ENCODE measurements at places on chromosomes 6 and 20.

GRCh38 chr6:90975741-90976140 lies 388.9 kb upstream of the MAP3K7 start:
- no peak for DNase-seq

GRCh38 chr6:15352220-15352619 lies 106.4 kb downstream of the JARID2 start:
- DNase-seq: no peak

DNA sequence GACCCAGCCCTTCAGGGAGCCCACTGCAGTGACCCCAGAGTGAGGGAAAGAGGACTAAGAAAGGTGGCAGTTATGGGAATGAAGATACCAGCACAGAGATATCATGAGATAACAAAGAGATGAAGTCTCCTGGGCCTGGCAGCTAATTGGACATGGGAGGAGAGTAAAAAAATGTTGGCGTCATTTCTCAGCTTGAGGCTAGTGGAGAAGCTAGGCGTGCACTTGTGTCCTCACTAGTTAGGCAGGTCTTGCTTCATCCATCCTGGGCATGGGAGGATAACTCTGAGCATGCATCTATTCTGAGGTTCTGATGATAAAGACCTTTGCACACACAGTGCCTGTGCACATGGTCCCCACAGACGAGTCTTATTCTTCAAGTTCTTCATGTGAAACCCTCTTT lies 4.1 kb upstream of the GFOD1 start:
- no peak for DNase-seq

GRCh38 chr20:13312300-13312699 lies 91.2 kb downstream of the ISM1 start:
- no peak for DNase-seq

DNA sequence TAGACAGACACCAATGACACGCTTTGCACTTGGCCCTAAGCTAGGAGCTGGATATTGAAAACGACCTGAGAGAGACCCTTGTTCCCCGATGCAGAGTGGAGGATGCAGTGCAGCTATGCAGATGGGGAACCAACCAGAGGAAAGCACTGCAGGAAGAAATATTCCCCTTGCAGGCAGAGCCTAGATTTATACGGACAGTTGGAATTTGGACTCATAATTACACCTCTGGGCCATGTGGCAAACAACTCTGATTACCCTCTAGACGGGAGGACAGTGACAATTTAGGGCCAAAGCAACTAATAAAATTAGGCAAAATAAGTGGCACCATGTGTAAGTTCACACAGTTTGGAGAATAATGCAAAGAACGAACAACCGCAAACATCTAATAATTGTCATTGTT lies 12.3 kb downstream of the PMEPA1 start:
- DNase-seq: no peak

DNA sequence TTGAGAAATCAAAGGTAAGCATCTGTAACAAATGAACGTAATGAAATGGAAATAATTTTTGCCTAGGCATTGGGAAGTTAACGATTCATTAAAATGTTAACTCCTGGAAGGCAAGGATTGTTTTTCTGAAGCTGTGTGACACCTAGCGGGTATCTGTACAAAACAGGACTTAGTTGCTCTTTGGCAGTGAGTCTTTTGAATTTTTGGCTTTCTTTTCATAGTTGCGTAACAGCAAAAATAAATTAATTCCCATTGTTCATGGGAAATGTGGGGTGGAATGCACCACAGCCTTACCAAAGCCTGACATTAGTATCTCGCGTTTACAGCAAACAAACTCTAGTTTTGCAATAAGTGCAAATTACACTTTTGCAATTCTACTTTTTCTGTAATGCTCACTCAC lies 92.7 kb upstream of the DTNBP1 start:
- no peak for DNase-seq

- no peak for DNase-seq
Measured at GRCh38 chr20:53032046-53032445, 59.9 kb downstream of the TSHZ2 start.

- DNase-seq: no peak
Measured at GRCh38 chr6:85669735-85670194, 27.1 kb upstream of the SYNCRIP start.

DNA sequence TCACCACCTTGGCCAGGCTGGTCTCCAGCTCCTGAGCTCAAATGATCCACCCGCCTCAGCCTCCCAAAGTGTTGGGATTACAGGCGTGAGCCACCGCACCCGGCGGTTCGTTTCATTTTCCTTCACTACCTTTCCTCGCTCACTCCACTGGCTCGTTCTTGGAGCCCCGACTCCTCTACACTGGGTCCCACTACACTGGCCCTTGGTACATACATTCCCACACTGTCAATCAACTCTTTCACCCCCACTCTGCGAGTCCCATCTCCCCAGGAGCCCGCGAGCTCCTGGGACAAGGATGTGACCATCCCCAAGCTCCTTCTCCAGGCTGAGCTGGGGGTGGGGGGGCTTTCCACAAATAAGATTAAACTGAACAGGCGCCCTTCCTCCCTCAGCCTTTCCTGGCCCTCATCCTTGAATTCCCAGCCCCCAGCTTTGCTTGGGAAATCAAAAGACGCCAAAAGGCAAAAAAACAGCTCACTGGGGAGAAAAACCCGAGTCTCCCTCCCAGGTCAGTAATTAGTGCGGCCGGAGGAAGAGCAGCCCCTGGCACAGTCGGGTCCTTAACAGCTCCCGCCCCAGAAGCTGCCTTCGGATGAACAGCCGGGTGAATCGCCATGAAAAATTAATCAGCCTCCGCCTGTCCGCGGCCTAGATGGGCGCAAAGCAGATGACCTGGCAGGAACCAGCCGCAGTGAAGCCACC lies 42.8 kb upstream of the LY86 start:
- DNase-seq: no peak

GRCh38 chr6:155040154-155040553 lies 45.0 kb downstream of the TIAM2 start:
- DNase-seq: no peak

DNA sequence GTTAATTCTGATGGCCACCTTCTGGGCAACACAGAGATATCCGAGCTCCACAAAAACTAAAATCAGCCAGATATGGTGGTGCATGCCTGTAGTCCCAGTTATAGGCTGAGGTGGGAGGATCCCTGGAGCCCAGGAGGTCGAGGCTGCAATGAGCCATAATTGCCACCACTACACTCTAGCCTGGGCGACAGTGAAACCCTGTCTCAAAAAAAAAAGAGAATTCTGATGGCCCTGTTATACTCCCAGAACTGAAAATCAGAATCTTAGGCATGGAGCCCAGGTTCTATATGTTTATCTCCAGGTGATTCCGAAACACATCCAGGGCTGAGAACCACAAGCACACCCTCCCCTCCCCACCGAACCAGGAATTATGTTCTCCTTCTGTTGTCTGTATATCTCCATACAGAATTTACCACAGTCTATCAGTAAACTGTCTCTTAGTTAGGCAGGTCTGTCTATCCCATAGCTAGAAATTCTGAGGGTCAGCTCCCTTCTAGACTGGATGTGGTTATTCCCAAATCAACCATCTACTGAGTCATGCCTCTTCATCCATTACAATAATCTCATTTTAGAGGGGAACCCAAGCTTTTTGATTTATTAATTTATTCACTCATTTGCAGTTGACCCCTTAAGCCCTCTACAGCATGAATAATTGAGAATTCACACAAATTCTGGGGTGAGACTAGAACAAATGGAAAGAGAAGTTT lies 24.8 kb upstream of the CCND3 start:
- no peak for DNase-seq

- no peak for DNase-seq
Measured at GRCh38 chr20:63941282-63942081, 14.7 kb downstream of the UCKL1 start.

- no peak for DNase-seq
Measured at GRCh38 chr6:160112628-160113299, 8.9 kb upstream of the SLC22A1 start.

DNA sequence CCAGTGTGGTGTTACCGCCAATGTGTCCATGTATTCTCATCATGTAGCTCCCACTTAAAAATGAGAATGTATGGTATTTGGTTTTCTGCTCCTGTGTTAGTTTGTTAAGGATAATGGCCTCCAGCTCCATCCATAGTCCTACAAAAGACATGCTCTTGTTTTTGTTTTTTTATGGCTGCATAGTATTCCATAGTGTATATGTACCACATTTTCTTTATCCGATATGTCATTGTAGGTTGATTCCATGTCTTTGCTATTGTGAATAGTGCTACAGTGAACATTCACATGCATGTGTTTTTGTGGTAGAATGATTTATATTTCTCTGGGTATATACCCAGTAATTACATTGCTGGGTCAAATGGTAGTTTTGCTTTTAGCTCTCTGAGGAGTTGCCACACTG lies 207.2 kb downstream of the CDKAL1 start:
- DNase-seq: no peak

DNA sequence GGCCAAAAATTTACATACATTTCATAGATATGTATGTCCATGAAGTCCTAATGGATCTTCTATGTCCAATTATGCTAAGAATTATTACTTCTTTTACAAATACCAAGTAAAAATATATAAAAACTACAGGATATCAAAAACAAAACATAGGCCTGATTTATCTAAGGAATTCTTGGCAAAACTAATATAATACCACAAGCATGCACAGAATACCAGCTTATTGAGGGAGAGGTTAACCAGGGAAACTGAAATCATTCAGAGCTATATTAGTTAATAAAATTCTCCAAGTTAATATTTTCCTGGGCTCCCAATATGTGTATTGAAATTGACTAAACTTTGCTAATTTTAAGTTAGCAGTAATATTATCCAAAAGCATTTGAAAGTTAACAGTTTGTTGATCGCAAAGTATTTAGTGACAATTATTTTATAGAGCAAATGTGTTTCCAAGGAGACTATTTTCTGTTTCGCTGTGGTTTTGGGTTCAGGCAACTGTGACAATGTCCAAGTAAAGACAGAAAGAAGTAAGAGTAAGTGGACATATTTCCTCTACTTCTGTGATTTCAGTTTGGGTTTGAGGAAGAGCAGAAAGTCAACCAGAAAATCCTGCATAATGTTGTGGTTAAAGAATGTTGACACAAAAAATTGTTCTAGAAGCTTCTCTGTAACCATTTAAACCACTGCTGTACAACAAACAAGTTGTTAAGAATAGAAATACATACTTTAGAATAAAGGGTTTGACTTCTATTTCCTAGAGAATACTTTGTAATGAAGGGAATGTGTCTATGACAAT lies 167.4 kb downstream of the COL21A1 start:
- DNase-seq: no peak

- no peak for DNase-seq
Measured at GRCh38 chr20:24782801-24783630, 166.1 kb upstream of the CST7 start.

DNA sequence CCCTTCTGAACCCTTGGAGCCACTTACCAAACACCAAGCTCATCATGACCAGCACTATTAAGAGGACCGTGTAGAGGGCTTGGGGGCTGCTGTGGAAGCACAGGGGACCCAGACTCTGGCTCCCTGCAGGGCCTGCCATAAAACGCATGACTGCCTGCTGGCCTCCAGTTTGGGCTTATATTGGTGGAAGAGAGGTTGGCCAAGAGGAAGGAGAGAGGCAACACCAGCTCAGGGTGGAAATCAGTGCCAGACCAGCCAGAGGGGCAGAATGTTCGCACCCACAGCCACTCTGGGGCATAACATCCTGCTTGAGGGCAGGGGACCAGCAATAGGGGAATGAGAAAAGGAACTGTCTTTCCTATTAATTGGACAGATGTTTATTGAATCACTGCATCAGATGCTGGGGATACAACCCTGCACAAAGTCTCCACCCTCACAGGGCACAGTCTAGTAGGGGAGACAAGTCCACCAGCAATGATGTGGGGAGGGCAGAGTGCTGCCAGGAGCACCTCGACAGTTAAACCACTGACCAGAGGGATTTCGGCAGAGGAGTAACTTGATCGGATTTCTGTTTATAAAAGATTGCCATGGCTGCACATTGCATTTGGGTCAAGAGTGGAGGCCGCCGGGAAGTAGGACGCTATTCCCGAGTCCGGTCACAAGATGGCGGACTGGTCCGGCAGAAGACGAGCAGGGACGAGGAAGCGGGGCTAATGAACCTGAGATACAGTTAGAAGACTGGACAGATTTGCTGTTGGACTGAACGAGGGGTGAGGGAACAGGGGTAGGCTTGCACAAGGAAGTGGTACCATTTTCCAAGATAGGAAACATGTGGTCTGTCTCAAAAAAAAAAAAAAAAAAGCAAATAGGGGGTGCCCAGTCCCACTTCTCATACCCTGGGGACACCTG lies at the start of gene LY6G5C:
TSS of gene LY6G5C (minus strand) at position 842 of the 909 bp plus-strand sequence. CDS start at position 148, 694 bp downstream.
- peak; percentile 77 for DNase-seq

DNA sequence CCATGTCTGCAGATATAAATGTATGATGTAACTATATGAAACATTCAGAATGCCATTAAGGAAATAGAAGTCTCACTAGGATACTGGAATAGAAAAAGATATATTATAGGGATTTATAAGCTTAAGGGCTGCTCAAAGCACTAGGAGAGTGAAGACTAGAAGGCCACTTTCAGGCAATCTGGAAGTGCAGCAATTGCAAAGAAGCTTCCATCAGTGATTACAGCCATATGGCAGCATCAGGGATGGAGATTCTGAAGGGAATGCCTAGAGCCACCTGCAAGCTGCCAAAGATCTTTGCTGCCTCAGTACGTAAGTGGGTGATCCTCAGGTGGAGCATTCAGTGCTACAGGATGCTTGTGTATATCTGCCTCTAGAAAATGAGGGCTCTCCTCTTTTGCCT lies 796.2 kb upstream of the EPHA7 start:
- DNase-seq: no peak

GRCh38 chr6:104531646-104532045 lies 328.1 kb downstream of the HACE1 start:
- no peak for DNase-seq

GRCh38 chr6:26163427-26164119 lies 76.3 kb downstream of the HFE start:
- DNase-seq: no peak

- DNase-seq: peak; percentile 81
Measured at GRCh38 chr20:63272105-63273058, at the start of gene ARFGAP1. ARFGAP1 (plus strand) TSS chr20:63272813; CDS start chr20:63275581, 2,768 bp downstream.

GRCh38 chr6:81800666-81801065 lies 48.2 kb upstream of the TENT5A start:
- DNase-seq: no peak

GRCh38 chr6:50822078-50822476 lies 3.4 kb downstream of the TFAP2B start:
- DNase-seq: no peak
